ENCODE measurements at places on chromosomes 13 and 19.

- DNase-seq: no peak
- peaks cover 43% of the 10 kb centered on the region for H3K4me1 ChIP-seq
- H3K4me3 ChIP-seq: no peak overlapping the region
- H3K27me3 ChIP-seq: peaks cover 39% of the 10 kb centered on the region
- peaks cover 45% of the 10 kb centered on the region for H3K36me3 ChIP-seq
Observed at GRCh38 chr19:14473978-14474578, 1.1 kb downstream of the PTGER1 start.

GRCh38 chr19:18311502-18312091 lies 11.3 kb downstream of the LSM4 start:
- H3K27ac ChIP-seq: no peak overlapping the region
- no peak overlapping the region for H3K4me3 ChIP-seq
- peaks cover 29% of the 10 kb centered on the region for H3K36me3 ChIP-seq
- no peak for DNase-seq
- H3K27me3 ChIP-seq: no peaks in the 10 kb centered on the region

DNA sequence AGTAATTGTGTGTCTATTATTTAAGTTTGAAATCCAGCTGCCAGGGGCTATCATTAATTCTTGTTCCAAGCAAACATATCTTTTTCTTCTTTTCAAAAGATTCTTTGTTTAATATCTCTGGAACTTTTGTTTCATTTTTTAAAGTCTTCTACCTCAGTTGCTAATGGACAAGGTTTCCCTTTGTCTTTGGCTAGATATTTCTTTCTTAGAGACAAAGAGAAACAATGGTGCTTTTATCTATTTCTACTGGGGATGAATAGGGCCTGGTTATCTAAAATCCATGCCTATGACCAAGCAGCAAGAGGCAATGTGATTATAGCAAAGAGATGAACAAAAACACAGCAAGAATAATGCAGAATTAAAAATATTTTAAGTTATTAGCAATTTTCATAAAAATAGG lies 661.3 kb upstream of the KLF12 start:
- no peaks in the 10 kb centered on the region for H3K27me3 ChIP-seq
- H3K4me1 ChIP-seq: no peaks in the 10 kb centered on the region
- no peak overlapping the region for H3K4me3 ChIP-seq
- no peak overlapping the region for H3K27ac ChIP-seq
- no peaks in the 10 kb centered on the region for H3K36me3 ChIP-seq

DNA sequence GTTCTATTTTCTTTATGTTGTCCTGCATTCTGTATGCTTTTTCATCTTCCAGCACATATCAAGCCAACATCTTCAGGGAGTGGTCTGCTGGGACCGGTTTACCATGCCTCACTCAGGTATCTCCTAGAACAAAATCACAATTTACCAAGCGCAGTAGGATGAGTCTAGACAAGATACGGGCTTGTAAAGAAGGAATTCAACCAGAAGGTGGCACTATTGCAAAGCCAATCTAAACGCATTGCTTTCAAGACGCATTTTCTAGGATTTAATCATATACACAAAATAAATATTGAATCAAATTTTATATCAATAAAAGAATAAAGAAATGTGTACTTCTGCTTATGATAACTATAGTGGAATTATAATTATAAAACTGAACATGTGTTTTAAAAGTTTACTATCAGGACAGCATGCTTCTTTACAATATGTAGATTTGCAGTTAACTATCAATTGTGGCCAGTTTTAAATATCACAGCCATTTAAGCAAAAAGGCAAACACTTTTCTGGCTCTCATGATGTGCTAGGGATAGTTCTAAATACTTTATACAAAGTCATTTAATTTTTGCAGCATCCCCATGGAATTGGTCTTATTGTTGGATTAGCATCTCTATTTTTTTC lies 16.1 kb upstream of the TPP2 start:
- H3K36me3 ChIP-seq: no peaks in the 10 kb centered on the region
- H3K4me3 ChIP-seq: no peak overlapping the region
- DNase-seq: no peak
- no peaks in the 10 kb centered on the region for H3K27me3 ChIP-seq

- DNase-seq: no peak
- no peaks in the 10 kb centered on the region for H3K4me1 ChIP-seq
- H3K4me3 ChIP-seq: no peak overlapping the region
- no peaks in the 10 kb centered on the region for H3K27me3 ChIP-seq
- H3K36me3 ChIP-seq: no peaks in the 10 kb centered on the region
- H3K27ac ChIP-seq: no peak overlapping the region
Observed at GRCh38 chr13:48138270-48138669, 43.4 kb upstream of the MED4 start.

GRCh38 chr13:113803409-113804016 lies 44.5 kb downstream of the TMEM255B start:
- no peaks in the 10 kb centered on the region for H3K4me1 ChIP-seq
- no peak overlapping the region for H3K4me3 ChIP-seq
- H3K27me3 ChIP-seq: no peaks in the 10 kb centered on the region
- H3K27ac ChIP-seq: no peak overlapping the region
- no peaks in the 10 kb centered on the region for H3K36me3 ChIP-seq
- DNase-seq: no peak

All from sigmoid colon (tissue), 7 donors.